ENCODE measurements at places on chromosomes 16 and 17.

DNA sequence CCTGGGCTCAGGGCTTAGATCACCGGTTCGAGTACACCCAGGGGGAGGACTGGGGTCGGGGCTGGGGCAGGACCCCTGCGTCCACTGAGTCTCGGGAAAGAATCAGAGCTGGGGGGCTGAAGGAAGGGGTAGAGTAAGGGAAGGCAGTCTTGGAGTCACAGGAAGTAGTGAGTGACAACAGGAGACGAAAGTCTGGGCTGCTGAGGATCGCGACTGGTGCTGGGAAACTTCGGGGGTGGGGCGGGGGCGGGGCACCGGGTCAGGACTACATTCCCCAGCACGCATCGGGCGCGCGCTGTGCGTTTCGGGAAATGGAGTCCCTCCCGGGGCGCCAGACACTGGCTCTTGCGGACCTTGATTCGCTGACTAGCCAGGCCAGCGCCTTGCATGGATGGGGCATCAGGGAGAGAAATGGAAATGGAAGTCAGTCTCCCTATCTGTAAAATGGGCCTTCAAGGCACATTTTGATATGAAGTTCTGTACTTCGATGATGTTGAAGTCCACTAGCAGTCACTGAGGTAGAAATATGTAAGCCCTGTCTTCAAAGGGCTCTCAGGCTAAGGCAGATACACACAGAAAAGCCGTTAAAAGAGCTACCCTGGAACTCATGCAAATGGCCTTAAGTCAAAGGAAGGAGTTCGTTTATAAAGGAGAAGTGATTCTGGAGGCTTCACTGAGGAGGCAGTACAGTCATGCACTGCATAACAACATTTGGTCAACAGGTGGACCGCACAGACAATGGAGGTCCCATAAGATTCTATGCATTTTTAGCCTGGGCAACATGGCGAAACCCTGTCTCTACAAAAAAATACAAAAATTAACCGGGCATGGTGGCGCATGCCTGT lies 697 bp downstream of the CTF1 start:
- peak; percentile 71 for DNase-seq

DNA sequence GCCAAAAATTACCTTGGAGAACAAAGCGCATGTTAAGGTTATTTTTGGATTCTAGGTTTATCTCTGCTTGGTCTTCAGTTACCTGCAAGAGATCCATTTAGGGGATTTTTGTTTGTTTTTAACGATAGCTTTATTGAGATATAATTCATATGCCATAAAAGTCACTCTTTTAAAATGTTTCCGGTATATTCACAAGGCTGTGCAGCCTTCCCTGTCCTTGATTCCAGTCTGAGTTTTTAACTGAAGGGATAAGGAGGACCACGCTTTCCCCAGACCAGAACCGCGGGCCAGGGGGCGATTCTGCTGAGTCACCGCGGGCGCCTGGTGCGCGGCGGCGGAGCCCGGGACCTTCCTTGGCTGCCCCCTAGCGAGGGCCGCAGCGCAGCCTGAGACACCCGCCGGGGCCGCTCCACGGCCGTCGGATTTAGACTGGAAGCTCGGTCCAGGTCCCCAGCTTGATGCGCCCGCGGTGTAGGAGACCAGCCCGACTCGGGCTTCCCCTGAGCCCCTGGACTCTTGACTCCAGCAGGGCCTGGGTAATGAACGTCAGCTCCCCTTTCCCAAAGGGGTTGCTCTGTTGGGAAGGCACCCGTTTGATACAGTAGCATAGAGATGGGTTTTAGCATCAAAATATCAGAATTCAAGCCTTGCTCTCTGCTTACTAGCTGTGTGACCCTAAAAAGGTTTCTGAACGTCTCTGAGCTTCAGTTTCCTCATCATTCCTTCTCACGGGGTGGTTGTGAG lies 50.0 kb upstream of the STH start:
- no peak for DNase-seq

GRCh38 chr16:89646270-89646669 lies 11.2 kb downstream of the CHMP1A start:
- no peak for DNase-seq

- no peak for DNase-seq
Observed at GRCh38 chr17:41024697-41025096, 2.3 kb downstream of the KRTAP1-5 start.

- no peak for DNase-seq
Observed at GRCh38 chr16:23823475-23824384, 12.1 kb upstream of the PRKCB start.

DNA sequence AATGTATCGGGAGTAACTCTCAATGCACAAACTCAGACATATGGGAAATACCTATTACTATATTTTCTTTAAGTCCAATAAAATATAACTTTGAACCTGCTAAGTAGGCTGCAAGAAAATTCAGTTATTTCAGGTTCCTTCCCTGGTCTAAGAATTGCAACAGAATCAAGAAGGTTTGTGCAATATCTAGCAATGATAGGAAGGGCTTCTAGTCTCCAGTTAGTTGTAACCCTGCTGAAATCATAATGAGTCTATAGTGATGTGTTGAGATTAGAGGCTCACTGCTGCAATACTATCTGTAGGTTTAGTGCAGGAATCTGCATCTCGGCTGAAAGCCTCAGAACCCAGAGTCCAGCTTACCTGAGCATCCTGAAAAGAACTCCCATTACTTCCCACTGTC lies 110.5 kb downstream of the PMP22 start:
- DNase-seq = no peak

DNA sequence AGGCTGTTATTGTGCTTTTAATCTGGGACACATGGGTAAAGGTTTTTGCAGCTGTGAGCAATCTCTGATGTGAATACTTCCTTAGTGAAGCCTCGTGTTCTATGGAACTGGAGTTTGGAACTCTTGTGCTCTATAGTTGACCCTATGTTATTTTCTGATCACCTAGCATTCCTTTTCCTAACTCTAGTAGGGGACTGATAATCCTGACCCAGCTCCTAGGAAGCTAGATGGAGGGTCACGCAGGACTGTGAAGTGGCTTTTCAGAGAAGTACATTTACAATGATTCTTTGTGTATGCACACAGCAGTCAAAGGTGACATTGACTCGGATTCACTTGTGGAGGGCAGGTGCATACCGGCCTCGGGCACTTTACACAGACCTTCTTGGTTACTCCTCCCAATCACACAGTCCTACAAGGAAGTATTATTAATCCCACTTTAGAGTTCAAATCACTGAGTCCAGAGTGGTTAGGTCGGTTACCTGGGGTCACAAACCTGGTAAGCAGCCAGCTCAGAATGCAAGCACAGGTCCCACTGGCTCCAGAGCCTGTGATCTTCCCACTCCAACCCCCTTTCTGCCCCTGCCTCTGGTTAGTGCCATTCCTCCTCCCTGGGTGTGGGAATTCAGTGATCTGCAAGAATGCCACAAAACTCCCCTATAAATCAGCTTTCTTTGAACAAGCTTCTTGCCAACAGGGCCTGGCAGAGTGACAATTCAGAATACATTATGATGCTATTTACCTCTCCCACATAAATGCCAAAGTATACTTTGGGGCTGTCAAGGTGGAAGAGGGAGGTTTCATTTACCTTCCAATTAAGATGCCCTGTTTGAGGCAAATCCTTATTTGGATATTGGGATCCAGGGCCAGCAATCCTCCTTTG lies 7.1 kb downstream of the CHD9NB start:
- DNase-seq = no peak

DNA sequence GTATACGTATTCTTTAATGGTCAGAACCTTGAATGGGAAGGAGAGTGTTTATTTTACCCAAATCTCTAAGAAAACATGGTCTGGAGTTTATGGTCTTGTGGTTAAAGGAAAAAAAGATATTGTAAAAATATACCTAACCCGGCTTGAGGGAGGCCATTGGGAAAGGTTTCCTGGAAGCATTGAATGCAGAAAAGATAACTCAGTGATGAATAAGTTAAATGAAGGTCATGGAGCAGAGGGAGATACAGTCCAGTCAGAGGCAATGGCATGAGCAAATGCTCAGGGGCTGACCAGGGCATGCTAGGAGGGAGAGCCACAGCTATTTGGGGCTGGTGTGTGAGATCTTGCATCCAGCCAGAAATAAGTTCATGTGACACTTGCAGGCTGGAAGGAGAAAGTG lies 430.4 kb upstream of the CDH5 start:
- no peak for DNase-seq

DNA sequence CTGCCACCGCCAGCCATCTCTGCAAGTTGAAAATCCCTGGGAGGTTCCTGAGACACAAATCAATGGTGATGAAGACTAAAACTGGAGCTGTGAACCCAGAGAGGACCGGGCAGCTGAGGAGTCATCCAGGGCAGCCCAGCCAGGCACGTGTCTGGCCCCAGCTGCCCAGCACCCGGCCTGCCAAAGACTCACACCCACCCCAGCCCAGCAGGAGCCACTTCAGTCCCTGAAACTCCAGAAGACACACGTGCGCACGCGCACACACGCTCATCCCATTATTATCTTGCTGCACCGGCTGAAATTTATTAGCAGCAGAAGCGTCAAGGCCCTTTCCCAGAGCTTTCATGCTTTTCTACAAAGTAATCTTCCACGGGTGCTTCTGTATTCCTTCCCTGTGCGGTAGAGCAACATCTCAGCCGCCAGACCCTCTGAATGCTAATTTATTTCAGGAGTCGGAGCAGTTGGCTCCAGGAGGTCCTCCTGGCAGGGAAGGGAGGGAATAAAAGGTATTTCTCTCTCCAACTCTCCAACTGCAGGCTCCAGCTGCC lies 59.8 kb upstream of the RBFOX3 start:
- no peak for DNase-seq

Measured in NCI-H1048 (cell line).